ENCODE measurements at places on chromosomes 5 and 9. TPM values are rescaled to one million over a fixed set of nuclear protein-coding genes. Genes with fewer than 3 reads are reported as not detected.
A peak's percentile ranks its signal among the peaks of the same experiment; 100 is the strongest.

Gene GRPEL2
- 31.0 TPM for total RNA-seq

Gene DRD1
- not detected for total RNA-seq

Gene SMIM15
- total RNA-seq = 89.6 TPM

Gene ZDHHC11B
- 3.0 TPM for total RNA-seq

Gene KIAA0825
- total RNA-seq = 1.9 TPM

DNA sequence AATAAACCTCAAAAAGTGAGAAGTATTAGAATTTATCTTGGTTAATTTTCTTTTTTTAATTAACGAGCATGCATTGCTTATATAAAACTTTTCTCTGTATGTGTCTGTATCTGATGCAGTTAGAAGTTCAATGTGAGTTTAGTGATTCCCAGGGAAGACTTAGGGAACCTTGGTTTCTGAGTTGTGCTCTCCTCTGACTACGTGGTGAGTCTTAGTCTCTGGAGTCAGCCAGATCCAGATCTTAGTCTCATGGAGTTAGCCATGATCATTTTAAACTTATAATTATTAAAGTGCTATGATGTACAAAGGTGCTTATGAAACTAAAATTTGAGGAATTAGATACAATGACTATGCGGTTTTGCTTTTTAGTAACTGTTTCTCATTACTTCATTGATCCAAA lies 285.3 kb upstream of the DMRT1 start:
- H3K36me3 ChIP-seq = no peaks in the 10 kb centered on the region
- H3K27ac ChIP-seq = no peak overlapping the region
- no peak overlapping the region for H3K4me3 ChIP-seq
- H3K27me3 ChIP-seq = no peaks in the 10 kb centered on the region
- peaks cover 8% of the 10 kb centered on the region for H3K4me1 ChIP-seq
- no peak for DNase-seq

GRCh38 chr9:31174681-31175080 lies 1209.8 kb upstream of the ACO1 start:
- no peak overlapping the region for H3K27ac ChIP-seq
- no peak for DNase-seq
- H3K27me3 ChIP-seq = no peaks in the 10 kb centered on the region
- no peaks in the 10 kb centered on the region for H3K4me1 ChIP-seq
- no peaks in the 10 kb centered on the region for H3K36me3 ChIP-seq
- no peak overlapping the region for H3K4me3 ChIP-seq

- H3K27me3 ChIP-seq = no peaks in the 10 kb centered on the region
- peaks cover 60% of the 10 kb centered on the region for H3K36me3 ChIP-seq
- H3K4me3 ChIP-seq = peak overlapping the region; percentile 83
- DNase-seq = peak; percentile 27
These were observed 67.2 kb upstream of the IFNE start for GRCh38 chr9:21549251-21549765.

DNA sequence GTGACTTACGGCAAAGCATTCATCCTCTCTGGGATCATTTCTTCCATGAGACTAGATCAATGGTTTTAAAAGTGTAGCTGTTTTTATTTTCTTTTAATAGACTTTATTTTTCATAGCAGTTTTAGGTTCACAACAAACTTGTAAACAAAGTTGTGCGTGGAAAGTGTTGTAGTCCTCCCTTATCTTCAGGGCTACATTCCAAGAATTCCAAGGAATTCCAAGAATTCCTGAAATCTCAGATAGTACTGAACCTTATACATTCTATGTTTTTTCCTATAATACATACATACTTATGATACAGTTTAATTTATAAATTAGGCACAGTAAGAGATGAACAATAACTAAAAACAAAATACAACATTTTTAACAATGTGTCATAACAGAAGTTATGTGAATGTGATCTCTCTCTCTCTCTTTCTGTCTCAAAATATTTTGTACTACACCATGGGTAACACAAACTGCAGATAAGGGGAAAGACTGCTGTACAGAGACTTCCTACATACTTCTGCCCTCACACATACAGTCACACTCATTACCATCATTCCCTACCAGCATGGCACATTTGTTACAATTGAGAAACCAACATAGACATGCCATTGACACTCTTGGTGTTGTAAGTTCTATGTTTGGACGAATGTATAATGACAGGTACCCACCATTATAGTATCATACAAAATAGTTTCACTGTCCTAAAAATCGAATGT lies 1933.2 kb upstream of the WWC1 start:
- no peaks in the 10 kb centered on the region for H3K4me1 ChIP-seq
- no peak overlapping the region for H3K27ac ChIP-seq
- no peaks in the 10 kb centered on the region for H3K27me3 ChIP-seq
- H3K36me3 ChIP-seq = no peaks in the 10 kb centered on the region

DNA sequence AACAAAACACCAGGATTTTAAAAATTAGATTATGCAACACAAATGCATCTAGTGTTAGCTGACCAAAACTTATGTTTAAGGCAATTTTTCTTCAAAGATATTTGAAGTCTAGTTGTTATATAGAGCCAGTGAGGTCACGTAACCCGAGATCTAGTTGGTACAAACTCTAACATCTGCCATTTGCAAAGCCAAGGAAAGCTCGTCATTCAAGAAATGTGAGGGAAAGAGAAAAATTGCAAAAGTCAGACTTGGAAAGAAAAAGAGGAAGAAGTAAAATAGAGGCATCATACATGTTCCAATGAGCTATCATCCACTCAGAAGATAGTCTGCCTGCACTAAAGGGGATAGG lies 293.4 kb upstream of the PUM3 start:
- no peak overlapping the region for H3K4me3 ChIP-seq
- peaks cover 43% of the 10 kb centered on the region for H3K27me3 ChIP-seq
- no peaks in the 10 kb centered on the region for H3K4me1 ChIP-seq
- no peaks in the 10 kb centered on the region for H3K36me3 ChIP-seq
- DNase-seq = no peak

DNA sequence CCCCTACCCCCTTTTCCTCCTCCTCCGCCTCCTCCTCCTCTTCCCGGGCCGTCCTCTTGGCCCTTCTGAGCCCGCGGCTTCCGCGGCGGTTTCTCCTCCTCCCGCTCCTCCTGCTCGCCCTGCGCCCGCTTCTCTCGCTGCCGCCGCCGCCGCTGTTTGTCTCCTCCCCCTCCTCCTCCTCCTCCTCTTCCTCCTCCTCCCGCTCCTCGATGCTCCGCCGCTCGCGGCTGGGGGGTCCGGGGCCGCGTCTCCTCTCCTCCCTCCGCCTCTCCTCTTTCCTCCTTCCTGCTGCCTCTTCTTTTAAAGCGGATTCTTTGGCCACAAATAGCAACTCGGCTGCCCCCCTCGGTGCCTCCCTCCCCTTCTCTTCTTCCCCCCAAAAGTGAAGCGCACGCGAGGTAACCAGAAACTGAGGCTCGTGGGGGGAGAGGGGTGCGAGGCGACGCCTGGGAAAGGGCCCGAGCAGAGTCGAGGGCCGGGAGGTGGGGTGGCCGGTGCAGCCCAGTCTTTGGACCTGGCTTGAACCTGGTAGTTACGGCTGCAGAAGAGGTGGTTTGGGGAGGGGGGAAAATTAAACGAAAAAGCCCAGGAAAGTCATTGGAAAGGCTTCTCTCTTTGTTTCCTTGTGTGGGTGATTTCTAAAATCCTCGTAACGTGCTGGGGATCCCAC lies 1058.5 kb upstream of the DMAC1 start:
- H3K27ac ChIP-seq = no peak overlapping the region
- no peaks in the 10 kb centered on the region for H3K36me3 ChIP-seq
- peaks cover 37% of the 10 kb centered on the region for H3K27me3 ChIP-seq

DNA sequence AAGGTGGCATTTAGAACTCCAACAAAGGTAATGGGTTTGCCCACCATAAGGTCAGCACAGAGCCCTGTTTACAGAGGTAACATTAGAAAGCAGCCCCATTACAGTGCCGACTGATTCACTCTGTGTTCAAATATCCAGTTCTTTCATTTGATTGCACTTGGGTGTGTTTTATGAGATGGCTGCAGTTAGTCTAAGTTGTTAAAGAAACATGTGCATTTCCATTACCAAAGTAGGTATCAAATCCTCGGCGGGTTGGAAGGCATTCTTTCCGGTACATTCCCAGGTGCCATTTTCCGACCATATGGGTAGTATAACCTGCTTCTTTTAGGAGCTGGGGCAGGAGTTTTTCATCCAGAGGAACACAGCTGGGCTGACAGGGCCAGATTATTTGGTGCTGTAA lies 16.3 kb downstream of the ARSB start:
- H3K4me3 ChIP-seq = no peak overlapping the region
- no peaks in the 10 kb centered on the region for H3K27me3 ChIP-seq
- H3K4me1 ChIP-seq = peaks cover 9% of the 10 kb centered on the region
- H3K36me3 ChIP-seq = no peaks in the 10 kb centered on the region
- no peak overlapping the region for H3K27ac ChIP-seq

GRCh38 chr5:10099548-10099947 lies 150.1 kb downstream of the ATPSCKMT start:
- DNase-seq = no peak
- H3K4me3 ChIP-seq = no peak overlapping the region
- H3K27me3 ChIP-seq = peaks cover 13% of the 10 kb centered on the region
- no peaks in the 10 kb centered on the region for H3K36me3 ChIP-seq

GRCh38 chr5:138054847-138055558 lies 22.1 kb upstream of the FAM13B start:
- H3K27me3 ChIP-seq = no peaks in the 10 kb centered on the region
- H3K36me3 ChIP-seq = no peaks in the 10 kb centered on the region
- DNase-seq = no peak
- H3K4me3 ChIP-seq = no peak overlapping the region
- no peak overlapping the region for H3K27ac ChIP-seq
- H3K4me1 ChIP-seq = no peaks in the 10 kb centered on the region

- H3K4me3 ChIP-seq = no peak overlapping the region
- no peaks in the 10 kb centered on the region for H3K4me1 ChIP-seq
- no peaks in the 10 kb centered on the region for H3K27me3 ChIP-seq
- DNase-seq = no peak
- no peak overlapping the region for H3K27ac ChIP-seq
These were observed 112.0 kb upstream of the KCNN2 start for GRCh38 chr5:114249823-114250222.

GRCh38 chr5:2383698-2384065 lies 367.8 kb downstream of the IRX2 start:
- H3K27me3 ChIP-seq = no peaks in the 10 kb centered on the region
- DNase-seq = no peak
- no peaks in the 10 kb centered on the region for H3K36me3 ChIP-seq
- H3K27ac ChIP-seq = no peak overlapping the region

DNA sequence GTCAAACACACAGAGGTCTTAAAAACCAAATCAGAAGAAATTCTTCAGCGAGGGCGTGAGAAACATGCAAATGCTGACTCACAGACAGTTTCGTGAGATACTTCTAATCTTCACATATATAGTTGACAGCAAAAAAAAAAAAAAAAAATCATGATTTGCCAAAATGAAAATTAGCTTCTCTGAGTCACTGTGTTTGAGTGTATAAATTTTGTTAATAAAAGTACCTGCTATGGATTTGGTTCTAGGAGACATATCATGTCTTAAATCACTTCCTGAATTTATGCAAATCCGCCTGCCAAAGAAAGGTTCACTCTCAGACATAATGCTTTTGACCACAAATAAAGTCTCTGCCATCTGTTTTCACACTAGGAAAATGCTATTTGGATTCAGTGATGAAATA lies 114.3 kb downstream of the SLC1A3 start:
- peaks cover 47% of the 10 kb centered on the region for H3K27me3 ChIP-seq
- no peak for DNase-seq
- no peak overlapping the region for H3K27ac ChIP-seq
- peaks cover 8% of the 10 kb centered on the region for H3K4me1 ChIP-seq

DNA sequence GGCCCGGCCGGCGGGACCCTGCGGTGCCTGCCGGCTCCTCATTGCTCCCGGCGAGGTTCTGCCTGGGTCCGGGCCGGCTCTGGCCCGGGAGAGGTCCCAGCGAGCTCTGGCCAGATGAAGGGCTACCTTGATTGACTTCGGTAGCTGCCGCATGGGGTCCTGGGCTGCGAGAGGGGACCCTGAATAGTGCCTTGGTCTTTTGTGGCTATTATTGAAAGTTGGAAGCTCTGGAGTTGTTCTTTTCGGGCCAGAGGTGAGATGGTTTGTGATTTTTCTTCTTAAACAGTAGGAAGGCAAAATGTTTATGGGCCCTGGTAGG lies 635 bp downstream of the NAA35 start:
- no peak overlapping the region for H3K4me3 ChIP-seq
- peaks cover 28% of the 10 kb centered on the region for H3K36me3 ChIP-seq
- H3K27ac ChIP-seq = peak overlapping the region; percentile 96
- H3K4me1 ChIP-seq = no peaks in the 10 kb centered on the region
- DNase-seq = no peak

DNA sequence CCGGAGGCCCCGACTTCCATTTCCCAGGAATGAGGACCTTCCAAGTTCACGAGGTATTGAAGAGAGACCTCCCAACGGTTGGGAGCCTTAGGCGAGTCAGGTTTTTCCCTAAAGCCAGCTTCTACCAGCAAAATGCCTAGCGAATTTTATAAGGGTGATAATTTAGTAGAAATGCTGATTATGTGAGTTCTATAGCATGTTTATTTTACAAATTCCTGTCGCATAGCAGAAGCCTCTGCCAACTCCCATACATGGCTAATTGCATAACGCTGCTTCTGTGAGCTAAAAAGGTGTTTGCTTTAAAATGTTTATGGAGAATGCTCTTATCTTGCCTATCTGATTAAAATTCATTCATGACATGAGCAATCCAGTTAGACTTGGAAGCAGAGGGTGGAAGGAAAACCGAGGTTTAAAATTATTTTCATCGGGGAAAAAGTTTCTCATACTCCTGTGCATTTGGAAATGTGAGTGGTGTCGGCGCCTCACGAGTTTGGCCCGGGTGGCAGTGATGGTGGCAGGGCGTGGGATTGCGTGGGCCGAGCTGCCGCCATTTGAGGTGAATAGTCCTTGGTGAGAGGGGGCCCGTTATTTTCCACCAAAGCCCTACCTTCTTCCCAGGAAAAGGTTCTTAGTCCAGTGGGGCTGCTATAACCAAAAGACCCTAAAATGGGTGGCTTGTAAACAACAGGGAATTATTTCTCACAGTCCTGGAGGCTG lies 104.4 kb upstream of the FCN2 start:
- no peaks in the 10 kb centered on the region for H3K27me3 ChIP-seq
- no peak overlapping the region for H3K27ac ChIP-seq
- H3K4me3 ChIP-seq = no peak overlapping the region

DNA sequence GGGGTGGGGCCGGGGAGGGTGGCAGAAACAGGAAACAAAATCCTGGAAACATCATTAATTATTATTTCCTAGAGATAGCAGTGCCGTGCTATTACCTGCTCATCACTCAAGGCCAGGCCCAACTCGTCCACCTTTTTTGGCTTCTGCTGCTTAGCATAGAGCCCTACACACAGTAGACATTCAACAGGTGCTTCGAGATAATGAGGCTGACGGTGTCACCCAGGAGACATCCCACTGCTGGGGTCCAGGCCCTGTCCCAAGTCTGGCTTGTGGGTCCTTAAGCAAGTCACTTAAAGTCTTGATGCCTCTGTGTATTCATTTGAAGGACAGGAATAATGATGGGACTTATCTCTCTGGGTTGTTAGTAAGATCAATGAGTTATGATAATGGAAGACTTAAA lies 506.6 kb downstream of the BNC2 start:
- H3K4me3 ChIP-seq = no peak overlapping the region
- H3K36me3 ChIP-seq = no peaks in the 10 kb centered on the region
- H3K27me3 ChIP-seq = no peaks in the 10 kb centered on the region

DNA sequence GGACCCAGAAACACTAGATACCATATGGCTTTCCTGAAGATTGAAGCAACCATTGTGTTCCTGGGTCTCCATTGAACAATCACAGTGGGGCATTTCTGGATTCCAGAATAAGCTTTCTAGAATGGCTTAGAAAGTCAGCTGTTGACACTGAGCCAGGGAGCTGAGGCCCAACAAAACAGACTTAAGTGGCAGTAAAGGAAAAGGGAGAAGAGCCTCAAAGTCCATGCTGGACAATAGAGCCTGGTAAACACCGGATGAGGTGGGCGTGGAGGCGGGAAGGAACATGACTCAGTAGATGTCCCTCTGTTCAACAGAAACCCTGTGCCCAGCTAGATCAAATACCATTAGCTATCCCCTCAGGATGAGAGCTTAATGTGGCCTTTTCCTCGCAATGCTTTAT lies 14.8 kb downstream of the SPARC start:
- no peak overlapping the region for H3K4me3 ChIP-seq
- H3K4me1 ChIP-seq = peaks cover 17% of the 10 kb centered on the region
- H3K27me3 ChIP-seq = no peaks in the 10 kb centered on the region
- H3K36me3 ChIP-seq = no peaks in the 10 kb centered on the region

Data from Calu3 (cell line).